ACHN (cell line): ENCODE measurements at places on chromosomes 12 and 14.

GRCh38 chr12:6700646-6701051 is at the start of gene PIANP:
PIANP (minus strand) TSS chr12:6700815; CDS start chr12:6698061, 2,754 bp downstream.
- peak; percentile 49 for DNase-seq

DNA sequence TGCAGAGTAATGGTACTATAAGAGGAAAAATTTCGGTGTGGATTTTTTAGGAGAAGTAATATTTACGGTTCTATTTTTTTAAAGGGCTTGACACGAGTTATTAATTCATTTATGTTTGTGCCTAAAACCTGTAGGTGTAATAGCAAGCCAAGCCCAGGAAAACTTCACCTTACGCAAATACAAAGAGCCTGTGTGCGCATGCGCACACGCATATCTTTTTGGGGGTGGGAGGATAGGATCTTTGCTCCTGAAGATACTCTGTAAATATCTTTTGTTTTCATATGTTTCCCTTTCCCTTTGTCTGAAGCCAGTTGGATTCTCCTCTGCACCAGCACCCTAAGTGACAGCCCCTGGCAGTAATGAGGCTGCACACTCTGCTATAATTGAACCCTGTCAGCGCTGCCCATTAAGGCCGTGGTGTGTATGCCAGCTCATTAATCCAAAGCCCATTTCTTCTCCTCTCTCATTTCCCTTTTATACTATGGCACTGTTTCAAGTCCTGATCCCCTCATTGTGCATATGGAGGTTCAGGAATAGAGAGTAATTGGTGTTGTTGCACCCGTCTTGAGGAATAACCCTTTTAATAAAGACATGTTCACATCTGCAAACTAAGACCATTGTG is 327.2 kb upstream of the E2F7 start:
- no peak for DNase-seq

DNA sequence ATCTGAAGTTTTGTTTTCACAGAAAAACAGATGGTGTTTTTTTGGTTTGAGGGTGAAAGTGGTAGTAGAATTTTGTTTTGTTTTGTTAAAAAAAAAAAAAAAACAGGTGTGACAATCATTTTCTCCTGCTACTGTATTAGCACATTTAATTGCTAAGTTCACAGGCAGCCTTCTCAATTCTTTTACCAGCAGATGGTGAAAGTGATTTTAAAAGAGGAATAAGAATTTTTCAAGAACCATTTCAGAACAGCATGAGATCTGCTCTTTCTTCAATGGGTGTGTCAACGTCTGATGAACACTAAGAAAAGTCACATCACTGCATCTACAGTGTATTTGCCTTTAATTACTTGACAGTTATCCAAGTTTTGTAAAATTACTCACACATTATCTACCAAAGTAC is 303.7 kb upstream of the USP15 start:
- DNase-seq, result no peak

GRCh38 chr14:85027681-85028370 is 502.1 kb upstream of the FLRT2 start:
- no peak for DNase-seq

DNA sequence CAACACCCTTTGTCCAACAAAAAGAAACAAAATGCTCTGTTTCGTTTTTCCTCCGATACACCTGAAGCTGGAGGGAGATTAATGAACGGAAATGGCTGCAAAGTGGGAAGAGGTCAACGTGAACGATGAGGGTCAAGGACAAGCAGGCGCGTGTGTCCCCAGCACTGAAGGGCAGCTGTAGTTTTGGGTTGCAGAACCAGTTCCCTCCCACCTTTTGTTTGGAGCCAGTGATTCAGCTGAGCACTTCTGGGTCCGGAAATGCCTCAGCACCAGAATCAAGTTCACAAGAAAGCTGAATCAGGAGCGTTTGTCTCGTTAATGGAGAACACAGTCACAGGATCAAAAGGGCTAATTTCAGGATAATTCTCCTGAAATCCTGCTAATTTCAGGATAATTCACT is 51.1 kb upstream of the PWP1 start:
- no peak for DNase-seq

GRCh38 chr12:89353188-89353822 is 1.0 kb upstream of the DUSP6 start:
- DNase-seq, result peak; percentile 94

GRCh38 chr12:51815571-51815970 is 32.9 kb downstream of the FIGNL2 start:
- DNase-seq, result no peak

GRCh38 chr12:5096241-5096924 is 52.7 kb downstream of the KCNA5 start:
- DNase-seq, result no peak

DNA sequence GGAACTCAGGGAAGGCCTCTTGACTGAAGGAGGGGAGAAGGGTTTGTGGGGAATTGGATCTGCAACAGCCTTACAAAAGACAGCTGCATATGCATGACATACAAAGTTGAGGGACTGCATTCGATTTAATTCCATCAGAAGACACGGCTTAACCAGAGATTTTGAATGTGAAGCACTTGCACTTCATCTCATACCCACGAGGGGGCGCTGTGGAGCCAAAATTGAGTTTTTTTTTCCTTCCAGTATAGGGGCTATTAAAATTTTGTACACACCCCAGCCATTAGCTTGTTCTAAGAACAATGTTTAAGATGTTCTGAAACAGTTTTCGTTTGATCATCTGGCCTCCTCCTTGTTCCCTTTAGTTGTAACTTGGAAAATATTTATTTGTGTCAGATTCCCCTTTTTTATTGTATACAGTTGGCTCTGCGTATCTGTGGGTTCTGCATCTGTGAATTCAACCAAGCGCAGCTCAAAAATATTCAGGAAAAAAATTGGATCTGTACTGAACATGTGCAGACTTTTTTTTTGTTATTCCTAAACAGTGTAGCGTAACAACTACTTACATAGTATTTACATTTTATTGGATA is 1.6 kb downstream of the SUDS3 start:
- peak; percentile 76 for DNase-seq

DNA sequence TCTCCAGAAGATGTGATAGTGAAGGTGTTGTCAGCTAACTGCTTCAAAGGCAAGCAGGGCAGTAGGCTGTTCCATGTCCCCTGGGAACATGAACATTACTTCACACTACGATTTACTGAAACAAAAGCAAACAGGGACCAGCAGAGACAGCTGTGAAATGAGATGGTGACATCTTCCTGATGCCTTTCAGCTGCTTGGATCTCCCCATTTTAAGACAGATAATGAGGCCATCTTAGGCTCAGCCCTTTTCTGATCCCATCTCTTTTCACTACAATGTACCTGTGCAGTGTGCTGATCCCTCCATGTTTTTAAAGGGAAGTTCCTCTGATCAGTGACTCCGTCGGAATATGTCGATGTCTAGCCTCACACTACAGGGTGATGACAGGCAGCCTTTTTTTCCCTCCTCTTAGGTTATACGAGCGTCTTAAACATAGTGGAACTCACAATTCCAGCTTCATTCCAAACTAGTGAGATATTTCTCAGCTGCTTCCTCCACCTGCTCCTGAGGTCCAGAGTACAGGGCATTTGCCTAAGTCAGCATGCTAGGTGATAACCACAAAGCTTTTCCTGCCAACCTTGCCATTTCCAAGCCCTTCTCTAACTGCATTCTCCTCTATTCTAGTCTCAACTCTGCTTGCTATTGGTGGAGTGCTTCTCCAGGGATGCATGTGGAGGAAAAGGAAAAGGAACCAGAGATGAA is 87.6 kb upstream of the EGLN3 start:
- no peak for DNase-seq

DNA sequence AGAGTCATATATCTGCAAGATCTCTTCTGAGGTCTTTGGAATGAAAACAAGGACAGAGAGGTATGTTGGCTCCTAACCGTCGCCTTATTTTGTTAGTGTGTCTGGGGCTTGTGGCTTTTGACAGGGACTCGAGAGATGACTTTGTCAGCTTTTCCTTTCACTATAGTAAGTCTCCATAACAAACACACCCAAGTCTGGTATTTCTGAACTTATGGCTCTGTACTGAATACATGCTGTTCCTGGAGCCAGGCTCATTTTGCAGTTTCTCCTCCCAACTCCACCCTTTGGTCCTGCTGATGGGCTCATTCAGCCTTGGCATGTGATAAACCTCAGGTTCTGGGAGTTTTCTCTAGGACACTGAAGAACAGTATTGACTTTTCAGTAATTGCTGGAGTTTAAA is 27.7 kb upstream of the TMED10 start:
- no peak for DNase-seq

DNA sequence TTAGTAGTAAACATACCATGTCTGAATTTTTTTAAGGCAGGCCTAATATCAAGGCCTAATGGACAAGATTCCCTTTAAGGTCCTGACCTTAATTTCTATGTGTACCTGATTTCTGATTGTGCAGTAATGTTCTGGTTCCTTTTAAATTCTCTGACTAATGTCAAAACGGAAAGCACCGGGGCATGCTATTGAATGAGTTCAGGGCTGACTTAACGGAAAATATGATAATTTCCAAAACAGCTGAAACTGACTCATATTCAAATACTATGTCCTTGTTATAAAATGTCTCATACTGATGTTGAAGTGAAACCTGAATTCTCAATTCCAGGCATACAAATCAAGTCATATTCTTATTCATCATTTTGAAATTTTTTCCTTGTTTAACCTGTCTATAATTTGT is 6.7 kb downstream of the TAS2R43 start:
- DNase-seq, result no peak

DNA sequence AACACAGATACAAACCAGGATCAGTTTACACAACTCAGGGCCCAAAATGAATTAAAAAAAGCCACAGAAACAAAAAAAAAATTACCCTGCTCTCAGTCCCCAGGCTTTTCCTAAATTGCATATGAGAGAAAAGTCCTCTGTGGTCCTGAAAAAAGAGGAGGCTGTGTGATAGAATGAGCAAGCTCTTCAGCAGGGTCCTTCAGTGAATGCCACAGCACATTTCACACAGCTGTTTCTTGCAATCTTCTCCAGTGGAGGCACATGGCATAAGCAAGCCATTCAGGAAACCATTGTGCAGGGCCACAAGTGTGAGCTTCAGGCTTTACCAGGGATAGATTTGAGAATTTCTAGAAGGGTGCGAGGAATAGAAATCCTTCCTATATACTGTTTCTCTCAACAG is 168.5 kb downstream of the PPM1H start:
- DNase-seq, result no peak

- DNase-seq, result no peak
Observed at GRCh38 chr12:123133701-123134100, 17.2 kb downstream of the PITPNM2 start.

DNA sequence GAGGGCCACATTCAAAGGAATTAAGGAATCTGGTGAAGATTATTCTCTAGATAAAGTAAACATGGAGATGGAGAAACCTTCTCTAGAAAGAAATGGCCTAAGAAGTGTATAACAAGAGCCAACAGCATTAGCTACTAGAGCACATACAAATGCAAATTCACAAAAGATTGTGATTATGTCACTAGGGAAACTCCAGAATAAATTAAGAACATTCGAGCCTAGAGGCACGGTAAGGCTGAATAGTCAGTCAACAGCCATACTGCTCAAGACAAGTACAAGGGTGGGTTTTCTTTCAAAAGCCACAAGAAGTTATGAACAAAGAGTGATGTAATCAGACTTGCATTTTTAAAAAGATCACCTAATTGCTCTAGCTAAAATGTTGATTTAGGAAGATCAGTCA is 25.4 kb downstream of the PPP4R3A start:
- DNase-seq, result no peak

DNA sequence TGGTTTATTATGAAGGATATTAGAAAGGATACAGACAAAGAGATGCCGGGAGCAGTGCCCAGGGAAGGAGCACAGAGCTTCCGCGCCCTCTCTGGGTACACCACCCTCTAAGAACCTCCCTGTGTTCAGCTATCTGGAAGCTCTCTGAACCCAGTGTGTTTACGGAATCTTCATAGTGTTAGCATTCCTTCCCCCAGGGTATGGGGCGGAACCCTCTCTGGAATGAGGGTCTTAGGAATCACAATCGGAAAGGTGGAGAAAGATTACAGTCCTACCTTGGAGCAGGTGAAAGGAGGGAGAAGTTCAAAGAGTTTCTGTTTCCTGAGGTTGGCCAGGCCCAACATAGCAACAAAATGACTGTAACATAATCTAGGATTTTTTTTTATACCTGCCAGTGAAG is 6.8 kb upstream of the NUDT4 start:
- no peak for DNase-seq

DNA sequence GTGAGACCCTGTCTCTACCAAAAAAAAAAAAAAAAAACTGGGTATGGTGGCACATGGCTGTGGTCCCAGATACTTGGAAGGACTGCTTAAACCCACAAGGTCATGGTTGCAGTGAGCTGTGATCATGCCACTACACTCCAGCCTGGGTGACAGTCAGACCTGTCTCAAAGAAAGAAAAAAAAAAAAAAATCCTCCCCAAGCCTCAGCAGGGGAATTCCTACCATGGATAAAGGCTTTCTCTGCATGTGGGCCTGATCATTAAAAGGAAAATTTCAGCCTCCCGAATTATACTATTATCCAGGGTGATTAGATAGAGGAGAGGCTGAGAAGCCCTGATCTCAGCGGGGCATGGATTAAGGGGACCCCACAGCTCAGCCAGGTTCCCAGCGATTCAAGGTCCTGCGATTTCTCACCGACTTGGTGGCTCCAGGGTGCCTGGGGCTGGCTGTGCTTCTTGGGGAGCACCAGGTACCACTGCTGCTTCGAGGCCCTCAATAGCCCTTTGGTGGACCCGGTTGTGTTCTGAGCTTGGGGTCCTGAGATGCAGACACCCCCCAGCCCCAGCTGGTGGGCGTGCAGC is 5.6 kb downstream of the SH2B3 start:
- no peak for DNase-seq

DNA sequence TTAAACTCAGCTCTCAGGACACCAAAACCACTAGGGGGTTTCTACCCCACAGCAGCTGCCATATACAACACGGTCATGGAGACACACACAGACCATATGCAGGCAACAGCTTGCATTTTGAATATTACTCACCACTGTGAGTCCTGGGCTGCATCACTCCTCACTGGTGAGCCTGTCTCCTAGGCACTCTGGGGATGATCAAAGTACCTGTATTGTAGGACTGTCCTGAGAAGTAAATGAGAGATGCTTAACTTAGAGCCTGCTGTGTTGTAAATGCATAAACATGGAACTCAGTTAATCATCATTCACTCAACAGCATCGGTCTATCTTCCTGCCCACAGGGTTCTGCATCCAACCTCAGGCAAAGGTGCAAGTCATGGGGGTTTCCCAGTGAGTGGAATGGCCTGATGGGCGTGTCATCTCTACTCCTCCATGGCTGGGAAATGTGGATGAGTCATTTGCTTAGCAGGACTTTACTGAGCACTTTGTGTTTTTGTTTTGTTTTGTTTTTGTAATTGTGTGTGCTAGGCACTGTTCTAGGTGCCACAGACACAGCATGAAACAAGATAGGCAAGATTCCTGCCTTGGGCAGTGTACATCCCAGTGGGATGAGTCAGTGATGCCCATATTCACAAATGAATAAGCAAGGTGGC is 1141.2 kb upstream of the TMEM132C start:
- peak; percentile 78 for DNase-seq
